ELR (cell line): ENCODE measurements at places on chromosomes 13 and 19.

GRCh38 chr13:71751073-71751472, 115.9 kb downstream of the DACH1 start:
- no peak for DNase-seq

- DNase-seq: no peak
These were observed 172.4 kb downstream of the SLC7A1 start for GRCh38 chr13:29423050-29423449.

DNA sequence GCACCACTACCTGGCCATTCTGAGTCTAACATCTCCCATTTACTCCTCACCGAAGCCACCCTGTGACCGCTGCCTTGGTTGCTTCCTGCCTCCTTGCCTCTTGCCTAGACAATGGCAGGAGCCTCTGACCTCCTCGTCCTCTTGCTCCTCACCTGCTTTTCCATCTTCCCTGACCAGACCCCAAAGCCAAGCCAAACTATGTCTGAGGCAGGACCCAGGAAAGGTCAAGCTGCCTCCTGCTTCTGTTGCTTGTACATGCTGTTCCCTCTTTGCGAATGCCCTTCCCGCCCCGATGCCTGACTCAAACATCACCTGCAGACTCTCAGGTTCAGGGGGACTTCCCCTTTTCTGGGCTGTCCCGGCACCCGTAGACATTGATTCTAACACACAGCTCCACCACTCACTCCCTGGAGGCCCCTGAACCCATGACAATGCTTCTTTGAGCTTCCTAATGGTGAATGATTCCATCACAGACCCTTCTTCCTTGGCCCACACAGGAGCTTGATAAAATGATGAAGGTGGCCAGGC, 60.8 kb downstream of the F2RL3 start:
- no peak for DNase-seq

- peak; percentile 99 for DNase-seq
These were observed 75.1 kb downstream of the GNG7 start for GRCh38 chr19:2627319-2627829.

GRCh38 chr19:42193706-42194105, 23.8 kb downstream of the DEDD2 start:
- peak; percentile 30 for DNase-seq

DNA sequence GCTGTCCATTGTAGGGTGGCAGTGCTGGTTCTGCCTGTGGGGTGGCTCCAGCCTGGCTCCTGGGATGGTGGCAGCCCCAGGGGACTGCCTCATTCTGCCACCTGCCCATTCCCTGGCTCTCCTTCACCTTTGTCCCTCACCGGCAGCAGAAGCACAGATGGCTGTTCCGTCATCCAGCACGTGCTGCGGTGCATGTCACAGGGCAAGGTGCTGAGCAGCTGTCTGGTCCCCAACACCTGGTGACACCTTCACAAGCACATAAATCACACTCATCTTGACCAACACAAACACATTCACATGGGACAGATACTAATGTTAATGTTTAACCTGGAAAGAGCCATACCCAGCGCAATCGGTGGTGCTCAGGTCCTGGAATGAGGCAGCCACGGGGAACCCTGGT, 126.8 kb downstream of the UQCRFS1 start:
- DNase-seq: no peak

GRCh38 chr19:38213469-38213868, 10.6 kb downstream of the DPF1 start:
- no peak for DNase-seq

DNA sequence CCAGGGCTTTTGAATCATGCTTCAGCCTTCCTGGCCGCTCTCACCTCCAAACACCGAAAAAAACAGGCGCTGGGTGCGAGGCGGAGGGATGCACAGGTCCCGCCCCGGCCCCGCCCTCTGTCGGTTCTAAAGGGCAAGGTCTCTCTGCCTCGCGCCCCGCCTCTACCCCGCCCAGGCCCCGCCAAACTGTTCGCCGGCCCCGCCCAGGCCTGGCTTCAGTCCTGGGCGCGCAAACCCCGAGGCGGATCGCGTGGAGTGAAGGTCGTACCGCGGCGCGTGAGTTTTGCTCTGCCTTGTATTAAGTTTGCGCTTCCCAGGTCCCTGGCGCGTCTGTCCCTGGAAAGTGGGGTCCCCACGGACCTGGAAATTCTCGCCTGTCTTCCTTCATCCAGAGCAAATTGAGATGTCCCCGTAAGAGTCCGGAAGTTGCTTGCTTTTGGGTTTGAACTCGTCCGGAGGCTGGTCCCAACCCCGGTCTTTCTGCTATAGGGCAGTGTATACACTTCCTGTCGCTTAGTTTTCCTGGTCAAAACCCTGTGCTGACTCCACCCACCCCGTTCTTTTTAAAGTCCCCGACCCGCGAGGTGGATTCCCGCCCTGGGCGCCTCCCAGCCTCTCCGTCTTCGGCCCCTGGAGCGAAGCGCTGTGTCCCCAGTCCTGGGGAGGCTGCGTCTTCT, 8.4 kb downstream of the ZNF808 start:
- peak; percentile 88 for DNase-seq

GRCh38 chr19:17797424-17798201, 2.7 kb downstream of the B3GNT3 start:
- peak; percentile 91 for DNase-seq

DNA sequence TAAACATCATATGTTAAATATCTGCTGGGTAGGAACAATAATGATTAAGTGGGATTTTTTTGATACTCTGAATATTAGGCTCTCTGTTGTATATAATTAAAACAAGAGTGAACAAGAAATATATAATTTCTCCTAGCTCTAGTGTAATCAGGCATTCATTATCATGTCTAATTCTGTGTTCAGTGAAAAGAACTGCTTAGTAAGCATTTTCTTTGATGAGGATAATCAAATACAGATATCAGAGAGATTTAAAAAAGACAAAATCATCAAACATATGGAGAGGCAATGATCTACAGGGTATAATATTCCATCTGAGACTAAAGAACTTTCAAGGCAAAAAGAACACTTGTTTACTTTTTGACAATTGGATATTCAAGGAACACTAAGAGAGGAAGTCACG, 241.1 kb downstream of the DNAJC15 start:
- no peak for DNase-seq

GRCh38 chr19:11382898-11383705, 1.0 kb downstream of the EPOR start:
- peak; percentile 45 for DNase-seq

DNA sequence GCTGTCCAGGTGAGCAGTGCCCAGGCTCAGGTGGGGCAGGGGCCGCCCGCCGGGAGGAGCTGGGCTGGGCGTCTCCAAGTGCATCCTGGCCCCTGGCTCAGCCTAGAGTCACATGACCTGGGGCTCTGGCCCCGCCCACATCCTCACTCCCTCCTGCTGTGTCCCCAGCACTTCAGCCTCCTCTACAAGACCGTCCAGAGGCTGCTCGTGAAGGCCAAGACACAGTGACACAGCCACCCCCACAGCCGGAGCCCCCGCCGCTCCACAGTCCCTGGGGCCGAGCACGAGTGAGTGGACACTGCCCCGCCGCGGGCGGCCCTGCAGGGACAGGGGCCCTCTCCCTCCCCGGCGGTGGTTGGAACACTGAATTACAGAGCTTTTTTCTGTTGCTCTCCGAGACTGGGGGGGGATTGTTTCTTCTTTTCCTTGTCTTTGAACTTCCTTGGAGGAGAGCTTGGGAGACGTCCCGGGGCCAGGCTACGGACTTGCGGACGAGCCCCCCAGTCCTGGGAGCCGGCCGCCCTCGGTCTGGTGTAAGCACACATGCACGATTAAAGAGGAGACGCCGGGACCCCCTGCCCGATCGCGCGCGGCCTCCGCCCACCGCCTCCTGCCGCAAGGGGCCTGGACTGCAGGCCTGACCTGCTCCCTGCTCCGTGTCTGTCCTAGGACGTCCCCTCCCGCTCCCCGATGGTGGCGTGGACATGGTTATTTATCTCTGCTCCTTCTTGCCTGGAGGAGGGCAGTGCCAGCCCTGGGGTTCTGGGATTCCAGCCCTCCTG, 16.8 kb upstream of the CELF5 start:
- no peak for DNase-seq

GRCh38 chr19:4969772-4970531, 1.0 kb downstream of the KDM4B start:
- DNase-seq: peak; percentile 55

DNA sequence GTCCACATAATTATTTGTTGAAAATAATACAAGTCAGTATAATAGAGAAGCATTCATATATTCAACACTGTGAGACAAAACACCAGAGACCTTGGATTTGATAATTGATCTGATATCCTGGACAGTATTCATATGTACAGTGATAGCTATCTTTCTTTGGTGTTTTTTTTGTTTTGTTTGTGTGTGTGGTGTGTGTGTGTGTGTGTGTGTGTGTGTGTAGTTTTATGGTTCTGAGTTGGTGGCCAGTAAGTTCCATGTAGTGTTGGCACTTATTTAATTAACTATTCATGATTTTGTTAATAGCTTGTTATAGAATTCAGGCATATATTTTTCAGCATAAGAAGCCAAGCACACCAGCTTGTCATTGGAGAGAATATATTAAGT, 1.6 kb upstream of the ANGPTL6 start:
- no peak for DNase-seq

DNA sequence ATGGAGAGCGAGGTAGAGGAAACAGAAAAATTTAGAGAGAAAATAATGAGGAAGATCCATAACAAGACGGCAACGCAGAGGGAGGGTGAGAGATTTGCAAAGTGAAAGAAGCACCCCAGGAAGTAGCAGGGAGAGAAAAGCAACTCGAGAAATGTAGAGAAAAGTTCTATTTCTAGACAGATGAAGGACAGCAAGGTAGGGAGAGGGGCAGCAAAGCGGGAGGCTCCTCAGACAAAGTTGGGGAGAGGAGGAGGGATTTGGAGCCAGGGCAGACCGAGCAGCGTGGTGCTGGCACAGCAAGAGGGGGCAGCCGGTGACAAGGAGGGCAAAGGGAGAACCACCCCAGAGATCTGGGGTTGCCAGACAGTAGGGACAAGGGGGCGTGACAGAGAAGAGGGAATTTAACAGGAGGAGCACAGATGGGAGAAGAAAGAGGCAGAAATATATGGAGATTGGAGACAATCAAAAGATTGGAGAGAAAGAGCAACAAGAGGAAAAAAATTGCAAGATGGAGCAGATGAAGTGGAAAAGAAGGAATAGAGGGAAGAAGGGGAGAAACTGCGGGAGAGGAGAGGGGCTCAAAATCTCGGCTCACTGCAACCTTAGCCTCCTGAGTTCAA, 989 bp downstream of the ZNF766 start:
- peak; percentile 35 for DNase-seq

DNA sequence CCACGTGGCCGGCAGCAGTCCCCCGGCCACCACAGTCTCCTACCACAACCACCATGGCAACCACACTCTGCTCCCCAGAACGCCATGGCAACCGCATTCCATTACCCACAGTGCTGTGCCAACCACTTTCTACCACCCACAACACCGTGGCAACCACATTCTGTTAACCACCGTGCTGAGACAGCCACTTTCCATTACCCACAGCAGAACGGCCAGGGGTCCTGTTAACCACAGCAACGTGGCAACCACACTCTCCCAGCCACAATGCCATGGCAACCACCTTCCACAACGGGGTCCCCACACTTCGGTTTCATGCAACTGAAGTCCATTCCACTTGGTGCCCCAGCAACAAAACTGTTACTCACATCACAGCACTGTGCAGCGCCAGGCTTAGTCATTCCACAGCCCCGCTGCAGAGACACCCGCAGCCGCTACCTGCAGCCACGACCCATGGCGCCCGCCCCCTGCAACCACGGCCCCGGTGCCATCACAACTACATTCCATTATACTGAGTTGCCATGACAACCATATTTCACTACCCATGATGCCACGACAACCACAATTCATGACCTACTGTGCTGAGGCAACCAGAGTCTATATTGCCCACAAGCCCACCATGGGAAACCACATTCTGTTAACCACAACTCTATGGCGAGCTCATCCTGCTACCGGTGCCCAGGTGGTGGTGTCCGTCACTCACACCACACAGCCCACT, 10.0 kb downstream of the DPF1 start:
- DNase-seq: peak; percentile 81

GRCh38 chr19:53876651-53877224, 5.3 kb upstream of the PRKCG start:
- no peak for DNase-seq

DNA sequence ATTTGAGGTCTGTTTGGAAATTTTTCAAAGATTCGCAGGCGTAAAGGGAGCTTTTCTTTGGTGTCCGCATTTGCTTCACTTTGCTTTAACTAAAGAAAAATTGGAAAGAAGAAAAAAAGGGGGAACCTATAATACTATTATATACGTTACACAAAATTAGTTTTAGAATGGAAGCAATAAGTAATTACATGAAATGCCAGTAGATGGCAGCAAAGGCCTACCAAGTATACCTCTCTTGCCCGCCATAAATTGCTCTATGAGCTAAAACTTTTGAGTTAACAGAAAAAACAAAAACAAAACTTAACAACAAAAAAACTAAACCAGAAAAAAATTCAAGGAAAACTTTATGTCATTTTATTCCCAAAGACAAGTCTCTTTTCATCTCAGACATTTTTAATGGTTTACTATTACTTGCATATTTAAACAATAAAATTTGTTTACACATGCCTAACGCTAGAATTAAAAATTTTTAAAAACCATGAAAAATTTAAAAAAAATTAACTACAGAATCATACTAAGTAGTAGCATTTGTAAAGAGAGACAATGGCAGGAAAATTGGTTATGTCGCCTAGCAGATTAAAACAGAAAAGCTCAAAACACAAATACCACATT, 271.4 kb downstream of the NALCN start:
- peak; percentile 76 for DNase-seq

DNA sequence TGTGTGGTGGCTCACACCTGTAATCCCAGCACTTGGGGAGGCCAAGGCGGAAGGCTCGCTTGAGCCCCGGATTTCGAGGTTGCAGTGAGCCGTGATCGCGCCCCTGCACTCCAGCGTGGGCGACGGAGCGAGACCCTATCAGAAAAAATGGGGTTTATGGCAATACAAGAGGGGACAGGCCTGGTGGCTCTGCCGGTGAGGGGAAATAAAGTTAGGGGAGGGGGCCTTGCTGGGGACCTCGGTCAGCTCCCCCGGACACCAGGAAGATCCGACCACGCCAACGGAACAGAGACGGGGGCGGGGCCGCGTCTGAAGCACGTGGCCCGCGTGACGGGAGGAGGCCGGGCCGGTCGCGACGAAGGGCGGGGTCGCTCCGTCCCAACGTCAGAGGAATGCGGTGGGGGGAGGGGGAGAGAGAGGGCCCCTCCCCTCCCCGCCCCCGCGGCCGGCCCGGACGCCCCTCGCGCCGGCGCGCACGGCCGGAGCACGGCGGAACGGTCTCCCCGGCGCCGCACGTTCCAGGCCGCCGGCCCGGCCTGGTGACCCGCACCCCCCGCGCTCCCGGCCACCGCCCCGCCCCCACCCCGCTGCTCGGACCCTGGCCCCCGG, 1.9 kb upstream of the HNRNPL start:
- peak; percentile 94 for DNase-seq

- peak; percentile 82 for DNase-seq
These were observed 22.8 kb upstream of the ERVV-1 start for GRCh38 chr19:52990759-52991418.

GRCh38 chr13:28820099-28821051, at the start of gene MTUS2:
TSS of gene MTUS2 (plus strand) at chr13:28820339.
- no peak for DNase-seq
